ENCODE measurements at places on chromosomes 1 and 21. TPM values are rescaled to one million over a fixed set of nuclear protein-coding genes. Genes with fewer than 3 reads are reported as not detected.

DNA sequence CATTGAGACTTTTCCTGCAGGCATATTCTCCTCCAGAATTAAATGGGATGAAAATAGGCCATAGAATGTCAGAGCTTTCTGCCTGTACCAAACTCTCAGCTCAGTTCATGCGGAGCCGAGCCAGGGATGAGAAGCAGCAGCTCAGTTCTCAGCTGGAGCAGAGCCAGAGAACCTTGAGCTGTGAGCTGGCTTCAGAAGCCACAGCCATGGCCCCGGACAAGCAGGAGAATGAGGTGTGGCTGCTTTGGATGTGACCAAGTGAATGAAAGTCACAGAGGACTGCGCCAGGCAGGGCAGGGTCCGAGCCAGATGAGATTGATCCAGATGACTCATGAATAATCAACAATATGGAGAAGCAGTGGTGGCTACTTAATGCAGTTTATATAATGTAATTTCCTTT lies 633.8 kb downstream of the NCAM2 start:
- no peaks in the 10 kb centered on the region for H3K27me3 ChIP-seq
- DNase-seq: no peak
- H3K4me3 ChIP-seq: no peak overlapping the region

The OR2T11 gene
- not detected for total RNA-seq

GRCh38 chr1:27570784-27571183 lies 33.2 kb downstream of the AHDC1 start:
- H3K27me3 ChIP-seq: no peaks in the 10 kb centered on the region
- H3K4me1 ChIP-seq: peaks cover 22% of the 10 kb centered on the region
- H3K4me3 ChIP-seq: no peak overlapping the region
- DNase-seq: no peak
- no peak overlapping the region for H3K27ac ChIP-seq
- H3K36me3 ChIP-seq: no peaks in the 10 kb centered on the region

- no peaks in the 10 kb centered on the region for H3K27me3 ChIP-seq
- H3K4me3 ChIP-seq: no peak overlapping the region
- no peaks in the 10 kb centered on the region for H3K4me1 ChIP-seq
- no peak overlapping the region for H3K27ac ChIP-seq
Measured at GRCh38 chr1:19616489-19616888, 27.6 kb upstream of the NBL1 start.

DNA sequence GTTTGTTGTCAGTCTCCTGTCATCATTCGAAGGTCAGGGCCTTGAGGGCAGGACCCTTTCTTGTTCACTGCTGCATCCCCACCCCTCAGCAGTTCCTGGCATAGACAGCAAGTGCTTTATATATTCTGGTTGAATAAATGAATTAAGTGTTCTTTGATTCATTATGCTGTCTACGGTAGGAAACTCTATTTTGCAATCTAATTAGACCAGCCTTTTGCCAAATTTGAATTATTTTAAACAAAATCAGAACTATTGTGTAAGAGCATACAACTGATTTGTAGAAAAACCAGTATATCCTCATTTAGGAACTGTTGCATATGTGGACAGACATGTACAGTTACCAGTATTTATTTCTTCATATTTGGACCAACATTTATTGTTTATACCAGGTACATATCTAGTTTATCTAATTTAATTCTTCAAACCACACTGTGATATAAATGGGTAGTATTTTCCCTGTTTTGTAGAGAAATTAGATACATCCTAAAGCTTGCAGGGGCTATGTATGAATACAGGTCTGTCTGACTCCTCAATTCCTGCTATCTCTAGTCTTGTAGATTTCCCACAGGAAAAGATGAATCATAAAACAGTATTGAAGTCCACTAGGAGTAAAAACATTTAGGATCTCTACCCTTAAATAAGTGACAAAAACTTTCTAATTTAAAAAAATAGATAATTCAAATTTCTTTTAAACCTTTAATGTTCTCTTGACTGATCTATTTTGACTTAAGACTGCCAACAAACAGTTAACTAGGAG lies 10.4 kb downstream of the MGST3 start:
- no peak overlapping the region for H3K4me3 ChIP-seq
- H3K27ac ChIP-seq: no peak overlapping the region
- H3K4me1 ChIP-seq: peaks cover 7% of the 10 kb centered on the region
- DNase-seq: no peak
- no peaks in the 10 kb centered on the region for H3K27me3 ChIP-seq
- no peaks in the 10 kb centered on the region for H3K36me3 ChIP-seq

DNA sequence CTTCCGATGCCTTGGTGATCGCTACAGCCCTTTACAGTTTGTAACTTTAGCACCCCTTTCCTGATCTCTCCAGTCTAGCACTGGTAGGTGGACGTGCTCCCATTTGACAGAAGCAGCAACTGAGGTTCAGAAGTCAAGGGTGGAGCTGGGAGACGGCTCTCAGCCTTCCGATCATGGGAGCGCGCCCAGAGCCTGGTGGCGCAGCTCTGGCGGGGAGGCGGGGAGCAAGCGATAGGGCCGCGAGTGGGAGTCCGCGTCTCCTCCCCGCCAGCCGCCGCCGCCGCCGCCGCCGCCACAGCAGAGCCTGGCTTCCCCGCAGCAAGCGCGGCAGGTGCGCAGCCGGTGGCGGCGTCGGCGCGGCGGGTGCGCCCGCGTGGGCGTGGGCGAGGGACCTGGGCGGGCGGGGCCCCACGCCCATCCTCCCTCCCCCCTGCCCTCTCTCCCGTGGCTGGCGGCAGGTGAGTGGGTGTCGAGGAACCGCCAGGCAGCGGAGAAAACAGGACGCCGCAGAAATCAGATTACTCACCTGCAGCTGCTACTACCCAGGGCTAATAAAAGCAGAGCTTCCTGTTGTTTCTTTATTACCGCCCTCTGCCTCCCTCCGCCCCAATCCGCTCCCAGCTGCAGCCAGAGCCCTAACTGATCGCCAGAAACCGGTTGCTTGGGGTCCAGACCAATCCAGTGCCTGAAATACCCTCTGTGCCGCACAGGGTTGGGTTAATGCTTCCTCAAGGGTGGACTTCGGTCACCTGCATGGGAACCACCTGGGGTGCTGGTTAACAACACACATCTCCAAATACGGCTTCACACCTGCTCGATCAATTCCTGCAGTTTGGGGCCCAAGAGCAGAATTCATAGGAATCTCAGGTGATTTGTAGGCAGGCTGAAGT lies 60.2 kb upstream of the ID3 start:
- H3K4me3 ChIP-seq: peak overlapping the region; percentile 65
- no peaks in the 10 kb centered on the region for H3K36me3 ChIP-seq
- peak overlapping the region; percentile 81 for H3K27ac ChIP-seq
- H3K4me1 ChIP-seq: peaks cover 79% of the 10 kb centered on the region
- H3K27me3 ChIP-seq: no peaks in the 10 kb centered on the region
- peak; percentile 85 for DNase-seq

The C1orf185 gene
- not detected for total RNA-seq

All from naive thymus-derived CD4-positive, alpha-beta T cell (primary cell).